Left ventricle myocardium inferior (tissue), 1 donor: ENCODE measurements at places on chromosomes 11 and 22. TPM values are rescaled to one million over a fixed set of nuclear protein-coding genes. Genes with fewer than 3 reads are reported as not detected.

- DNase-seq: no peak
Measured at GRCh38 chr22:40764763-40765441, 54.2 kb downstream of the SLC25A17 start.

DNA sequence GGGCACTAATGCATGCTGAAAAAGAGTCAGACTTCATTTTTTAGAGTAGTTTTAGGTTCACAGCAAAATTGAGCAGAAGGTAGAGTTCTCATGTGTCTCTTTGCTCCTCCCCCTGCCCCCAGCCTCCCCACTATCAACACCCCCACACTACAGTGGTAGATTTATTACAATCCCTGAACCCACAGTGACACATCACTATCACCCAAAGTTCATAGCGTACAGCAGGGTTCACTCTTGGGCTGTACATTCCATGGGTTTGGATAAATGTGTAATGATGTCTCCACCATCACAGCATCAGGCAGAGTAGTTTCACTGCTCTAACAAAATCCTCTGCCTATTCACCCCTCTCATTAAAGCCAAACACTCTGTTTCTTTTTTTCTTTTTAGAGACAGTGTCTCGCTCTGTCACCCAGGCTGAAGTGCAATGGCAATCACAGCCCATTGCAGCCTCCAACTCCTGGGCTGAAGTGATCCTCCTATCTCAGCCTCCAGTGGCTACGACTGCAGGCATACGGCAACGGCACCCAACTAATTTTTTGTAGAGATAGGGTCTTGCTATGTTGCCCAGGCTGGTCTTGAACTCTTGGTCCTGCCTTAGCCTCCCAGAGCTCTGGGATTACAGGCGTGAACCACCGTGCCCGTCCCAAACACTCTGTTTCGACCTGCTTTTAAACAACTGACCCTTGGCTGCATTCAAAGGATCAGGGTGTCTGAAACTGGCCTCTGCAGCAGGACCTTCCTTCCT lies 4.1 kb downstream of the BEST1 start:
- DNase-seq: no peak

- DNase-seq: peak; percentile 58
Measured at GRCh38 chr22:25057013-25057881, 104.7 kb downstream of the KIAA1671 start.

GRCh38 chr11:128496692-128497060 lies 90.7 kb downstream of the ETS1 start:
- no peak for DNase-seq

- DNase-seq: no peak
Measured at GRCh38 chr11:30568931-30569330, 17.2 kb downstream of the MPPED2 start.

GRCh38 chr22:46923394-46923793 lies 160.9 kb downstream of the TBC1D22A start:
- no peak for DNase-seq

DNA sequence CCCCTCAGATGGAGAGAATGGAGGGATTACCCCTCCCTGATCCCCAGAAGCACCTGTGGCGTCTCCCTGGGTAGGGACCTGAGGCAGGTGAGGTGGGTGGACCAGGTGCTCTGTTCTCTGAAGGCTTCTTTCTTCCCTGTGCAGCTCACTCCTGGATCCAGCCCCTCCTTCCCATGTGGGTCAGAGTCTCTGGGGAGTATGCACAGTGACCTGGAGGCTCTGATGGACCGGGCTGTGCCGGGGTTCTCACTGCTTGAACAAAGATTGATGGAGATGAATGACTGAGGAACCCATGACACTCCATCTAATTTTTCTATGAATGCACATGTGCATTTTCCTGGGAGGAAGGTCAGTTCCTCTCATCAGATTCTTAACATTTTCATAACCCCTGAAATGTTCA lies 78.6 kb upstream of the SHANK2 start:
- DNase-seq: no peak

DNA sequence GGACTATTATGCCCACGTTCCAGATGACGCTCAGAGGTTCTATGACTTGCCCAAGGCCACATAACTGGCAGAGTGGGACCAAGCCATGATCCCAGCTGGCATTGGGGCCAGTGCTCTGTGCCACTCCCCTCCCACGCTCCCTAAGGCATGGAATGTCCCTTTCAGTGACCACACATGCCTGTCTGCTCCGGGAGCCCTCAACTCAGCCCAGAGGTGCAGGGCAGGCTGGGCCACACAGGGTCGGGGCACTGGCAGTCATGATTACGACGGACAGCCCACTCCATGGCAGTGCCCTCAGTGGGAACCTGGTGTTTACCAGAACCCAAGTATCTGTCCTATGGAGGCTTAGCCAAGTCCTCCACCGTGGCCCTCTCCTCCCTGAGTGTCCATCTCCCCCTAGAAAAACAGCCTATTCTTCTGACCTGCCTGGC lies 10.0 kb downstream of the RHBDD3 start:
- DNase-seq: no peak

DNA sequence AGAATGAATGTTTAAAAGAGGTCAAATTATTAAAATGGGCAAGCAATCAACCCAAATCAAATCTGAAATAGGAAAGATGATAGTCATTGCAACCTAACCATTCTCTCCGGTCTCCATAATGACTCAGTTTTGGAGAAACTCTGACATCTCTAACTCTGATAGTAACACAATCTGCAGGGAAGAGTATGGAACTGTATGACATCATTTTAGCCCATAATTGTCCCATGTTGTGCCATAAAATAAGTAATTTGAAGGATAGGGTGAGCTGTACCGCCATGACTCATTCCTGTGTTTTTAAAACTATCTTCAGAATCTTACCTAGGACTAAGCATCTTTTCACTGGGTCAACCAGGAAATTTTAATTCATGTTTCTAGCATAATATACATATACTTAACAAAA lies 350.8 kb downstream of the DLG2 start:
- DNase-seq: no peak

- no peak for DNase-seq
Measured at GRCh38 chr11:36035454-36035853, 91.6 kb downstream of the LDLRAD3 start.

- no peak for DNase-seq
Measured at GRCh38 chr22:44648085-44648820, 53.8 kb upstream of the PRR5 start.

- no peak for DNase-seq
Measured at GRCh38 chr11:59011655-59012397, 72.5 kb downstream of the GLYATL1 start.

DNA sequence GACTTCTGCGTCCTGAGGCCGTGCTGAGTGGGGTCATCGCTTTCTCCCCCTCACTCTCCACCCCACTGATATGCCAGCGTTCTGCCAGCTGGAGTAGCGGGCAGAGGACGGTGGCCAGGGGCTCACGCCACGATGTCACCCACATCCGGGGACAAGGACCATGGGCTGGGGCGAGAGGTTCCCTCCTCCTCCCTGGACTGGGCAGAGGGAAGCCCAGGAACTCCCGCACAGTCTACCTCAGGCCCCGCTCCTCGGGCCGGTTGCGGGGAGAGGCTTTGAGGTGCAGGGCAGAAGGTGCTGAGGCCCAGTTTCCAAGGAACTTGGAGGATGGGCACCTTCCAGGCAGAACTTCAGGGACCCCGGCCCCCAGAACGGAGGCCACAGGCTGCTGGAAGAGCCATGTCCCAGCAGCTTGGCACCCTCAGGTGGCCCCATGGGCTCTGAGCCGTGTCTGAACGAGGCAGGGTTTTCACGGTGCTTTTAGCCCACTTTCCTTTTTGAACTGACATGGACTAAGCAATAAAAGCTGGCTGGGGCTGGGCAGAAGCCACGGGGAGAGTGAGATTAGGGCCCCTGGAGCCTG lies 25.4 kb downstream of the ADAMTS15 start:
- no peak for DNase-seq

DNA sequence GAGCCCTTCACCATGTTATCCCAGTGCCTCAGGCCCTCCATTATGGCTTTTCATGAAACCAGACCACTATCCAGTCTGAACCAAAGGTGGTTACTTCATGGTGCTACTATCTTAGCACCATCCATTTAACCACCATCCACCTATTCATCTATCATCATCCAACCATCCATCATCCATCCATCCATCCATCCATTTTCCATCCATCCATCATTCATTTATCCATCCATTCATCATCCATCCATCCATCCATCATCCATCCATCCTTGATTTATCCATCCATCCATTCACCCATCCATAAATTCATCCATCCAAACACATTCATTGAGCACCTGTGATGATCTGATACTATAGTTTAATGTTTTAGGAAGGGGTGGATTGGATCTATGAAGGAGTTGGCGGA lies 93.5 kb downstream of the CCDC81 start:
- no peak for DNase-seq

GRCh38 chr11:64456509-64457320 lies 97.8 kb downstream of the RPS6KA4 start:
- DNase-seq: no peak

DNA sequence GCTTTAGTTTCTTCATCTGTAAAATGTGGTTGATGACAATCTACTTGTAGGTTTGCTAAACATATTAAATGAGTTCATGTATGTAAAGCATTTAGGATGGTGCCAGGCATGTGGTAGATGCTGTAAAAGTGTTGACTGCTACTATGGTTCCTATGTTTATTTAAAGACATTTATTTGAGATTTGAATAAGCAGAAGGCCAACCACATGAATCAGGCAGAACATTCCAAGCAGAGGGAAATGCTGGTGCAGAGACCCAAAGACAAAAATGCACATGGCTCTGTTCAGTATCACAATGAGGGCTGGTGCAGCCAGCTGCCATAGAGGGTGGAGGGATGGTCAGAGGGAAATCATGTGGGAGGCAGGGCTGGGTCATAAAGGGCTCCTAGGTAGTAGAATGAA lies 156.2 kb upstream of the PDGFD start:
- DNase-seq: no peak

DNA sequence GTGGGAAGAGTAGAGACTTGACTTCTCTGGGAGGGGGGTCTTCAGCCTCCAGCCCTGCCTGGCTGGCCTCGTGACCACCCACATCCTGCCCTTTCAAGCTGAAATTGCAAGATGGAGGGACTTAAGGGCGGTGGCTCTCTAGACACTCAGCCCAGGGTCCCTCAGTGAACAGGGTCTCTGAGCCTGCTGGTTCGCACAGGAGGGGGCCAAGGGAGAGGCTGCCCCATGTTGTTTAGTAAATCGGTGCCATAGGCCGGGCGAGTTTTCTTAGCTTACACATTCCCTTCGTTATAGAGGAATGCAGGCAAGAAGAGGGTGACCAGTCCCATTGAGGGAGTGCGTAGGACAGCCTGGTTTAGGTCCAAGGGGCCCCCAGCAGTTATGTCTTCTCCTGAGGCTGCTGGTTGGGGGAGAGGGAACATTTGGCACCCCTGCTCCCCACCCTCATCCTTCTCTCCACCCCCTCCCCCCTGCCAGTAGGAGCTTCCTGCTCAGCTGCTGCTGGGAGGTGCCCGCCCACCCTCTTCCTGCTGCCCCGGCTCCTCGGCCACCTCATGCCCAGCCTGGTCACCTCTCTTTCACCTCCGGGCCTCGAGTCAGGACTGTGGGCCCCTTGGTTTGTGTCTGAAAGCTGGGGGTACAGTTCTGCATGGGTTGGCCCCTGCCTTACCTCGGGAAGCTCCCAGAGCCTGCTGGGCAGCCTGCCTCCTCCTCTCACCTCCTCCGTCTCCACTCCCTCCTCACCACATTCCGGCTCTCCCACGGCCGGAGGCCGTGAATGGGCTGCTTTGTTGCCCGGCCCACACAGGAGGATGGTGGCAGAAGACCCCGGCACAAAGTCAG lies 3.9 kb downstream of the FRMD8 start:
- DNase-seq: no peak

- no peak for DNase-seq
Measured at GRCh38 chr11:115706626-115707135, 202.5 kb upstream of the CADM1 start.

DNA sequence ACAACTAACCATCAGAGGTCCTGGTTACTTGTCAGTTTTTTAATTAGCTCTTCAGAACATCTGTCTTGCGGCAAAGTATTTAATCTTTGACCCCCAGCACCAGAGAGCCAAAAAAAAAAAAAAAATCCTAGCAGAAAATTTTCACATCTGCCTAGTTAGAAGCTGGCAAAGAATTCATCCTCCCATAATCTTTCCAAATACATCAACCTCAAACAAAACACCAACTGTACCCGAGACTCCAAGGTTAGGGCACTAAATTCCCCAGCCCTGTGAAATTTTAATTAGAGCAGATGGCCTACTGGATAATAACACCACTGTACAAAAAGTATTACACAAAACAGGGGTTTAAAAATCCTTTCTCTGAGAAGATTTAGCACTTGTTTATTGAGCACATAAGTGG lies 55.7 kb downstream of the RAB38 start:
- DNase-seq: no peak

GRCh38 chr11:15629690-15630321 lies 515.1 kb downstream of the INSC start:
- peak; percentile 35 for DNase-seq

DNA sequence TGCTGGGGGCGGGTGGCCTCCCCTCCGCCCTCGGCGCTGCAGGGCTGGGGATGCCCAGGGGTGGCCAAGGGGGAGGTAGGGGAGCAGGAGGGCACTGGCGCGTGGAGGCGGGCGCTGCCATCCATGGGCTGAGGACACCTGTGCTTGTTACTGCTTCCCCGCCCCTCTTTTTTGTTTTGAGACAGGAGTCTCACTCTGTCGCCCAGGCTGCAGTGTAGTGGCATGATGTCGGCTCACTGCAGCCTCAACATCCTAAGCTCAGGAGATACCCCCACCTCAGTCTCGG lies 683 bp upstream of the FADS3 start:
- DNase-seq: no peak

DNA sequence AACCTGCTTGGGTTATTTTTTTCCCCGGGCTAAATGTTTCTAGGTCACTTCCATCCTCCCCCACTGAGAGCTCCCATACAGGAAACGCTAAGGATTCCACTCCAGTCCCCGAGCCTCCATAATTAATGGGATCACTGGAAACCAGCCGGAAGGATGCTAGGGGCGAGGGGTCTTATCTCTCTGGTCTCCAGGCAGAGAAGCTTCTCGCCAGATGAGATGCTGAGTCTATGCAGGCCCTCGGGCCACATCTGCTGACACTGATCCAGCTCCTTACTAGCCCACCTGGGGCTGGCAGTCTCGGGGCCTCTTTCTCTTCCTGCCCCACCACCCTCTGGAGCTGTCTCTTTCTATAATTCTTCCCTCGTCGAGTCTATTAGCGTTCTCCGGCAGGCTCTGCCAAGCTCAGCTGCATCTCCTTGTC lies 125.9 kb upstream of the SYT13 start:
- DNase-seq: no peak

- peak; percentile 32 for DNase-seq
Measured at GRCh38 chr11:1486054-1486825, at the start of gene MOB2. MOB2 (minus strand) TSS chr11:1486779; CDS start chr11:1486556, 223 bp downstream.

- no peak for DNase-seq
Measured at GRCh38 chr22:47195484-47196165, 433.2 kb downstream of the TBC1D22A start.

DNA sequence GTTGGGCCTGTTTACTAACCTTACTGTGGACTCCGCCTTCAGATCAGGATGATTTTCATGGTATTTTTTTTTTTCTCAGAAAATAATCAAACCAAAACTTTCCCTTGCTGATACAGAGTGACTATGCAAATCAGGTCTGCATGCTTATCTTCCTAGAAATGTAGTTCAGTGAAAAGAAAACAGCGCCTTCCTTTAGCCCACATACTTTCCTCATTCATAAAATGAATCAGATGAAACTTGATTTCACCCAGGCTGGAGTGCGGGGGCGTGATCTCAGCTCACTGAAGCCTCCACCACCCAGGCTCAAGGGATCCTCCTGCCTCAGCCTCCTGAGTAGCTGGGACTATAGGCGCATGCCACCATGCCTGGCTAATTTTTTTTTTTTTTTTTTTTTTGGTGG lies 26.0 kb downstream of the ZNRF3 start:
- DNase-seq: no peak

The LMO2 gene
- 8.4 TPM for total RNA-seq

The RTN4RL2 gene
- total RNA-seq: 1.3 TPM

The ADM2 gene
- total RNA-seq: not detected

The PPARA gene
- 101 TPM for total RNA-seq

The SELENOO gene
- 15.0 TPM for total RNA-seq

The GANAB gene
- total RNA-seq: 90.2 TPM

The MS4A3 gene
- not detected for total RNA-seq
